Psoas muscle (tissue), 8 donors: ENCODE measurements at places on chromosomes 3 and 15. TPM values are rescaled to one million over a fixed set of nuclear protein-coding genes. Genes with fewer than 3 reads are reported as not detected.

Gene NAALADL2
- 2.6 TPM for total RNA-seq

DNA sequence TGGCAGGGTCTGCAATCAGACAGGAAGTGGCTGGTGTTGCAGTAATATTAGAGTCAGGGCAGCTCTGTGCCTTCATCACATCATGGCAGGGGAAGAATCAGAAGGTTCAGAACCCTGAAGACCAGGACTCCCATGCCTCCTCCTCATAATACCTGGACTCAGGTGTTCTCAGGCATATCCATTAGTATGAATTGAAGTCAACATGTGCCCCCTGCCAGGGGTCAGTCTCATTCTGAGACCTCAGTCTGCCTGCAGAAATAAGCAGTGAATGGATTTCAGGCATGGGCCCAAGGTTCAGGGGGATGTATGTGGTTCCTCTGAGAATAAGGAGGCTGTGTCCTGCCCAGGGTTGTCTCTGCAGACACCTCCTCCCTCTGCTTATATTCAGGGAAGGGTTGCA, 74.2 kb downstream of the SPSB4 start:
- H3K4me1 ChIP-seq: peaks cover 14% of the 10 kb centered on the region
- H3K36me3 ChIP-seq: no peaks in the 10 kb centered on the region
- no peak overlapping the region for H3K4me3 ChIP-seq

- peak overlapping the region; percentile 56 for H3K27ac ChIP-seq
- no peak overlapping the region for H3K4me3 ChIP-seq
- DNase-seq: no peak
Observed at GRCh38 chr3:64187065-64187959, 38.0 kb downstream of the PRICKLE2 start.

DNA sequence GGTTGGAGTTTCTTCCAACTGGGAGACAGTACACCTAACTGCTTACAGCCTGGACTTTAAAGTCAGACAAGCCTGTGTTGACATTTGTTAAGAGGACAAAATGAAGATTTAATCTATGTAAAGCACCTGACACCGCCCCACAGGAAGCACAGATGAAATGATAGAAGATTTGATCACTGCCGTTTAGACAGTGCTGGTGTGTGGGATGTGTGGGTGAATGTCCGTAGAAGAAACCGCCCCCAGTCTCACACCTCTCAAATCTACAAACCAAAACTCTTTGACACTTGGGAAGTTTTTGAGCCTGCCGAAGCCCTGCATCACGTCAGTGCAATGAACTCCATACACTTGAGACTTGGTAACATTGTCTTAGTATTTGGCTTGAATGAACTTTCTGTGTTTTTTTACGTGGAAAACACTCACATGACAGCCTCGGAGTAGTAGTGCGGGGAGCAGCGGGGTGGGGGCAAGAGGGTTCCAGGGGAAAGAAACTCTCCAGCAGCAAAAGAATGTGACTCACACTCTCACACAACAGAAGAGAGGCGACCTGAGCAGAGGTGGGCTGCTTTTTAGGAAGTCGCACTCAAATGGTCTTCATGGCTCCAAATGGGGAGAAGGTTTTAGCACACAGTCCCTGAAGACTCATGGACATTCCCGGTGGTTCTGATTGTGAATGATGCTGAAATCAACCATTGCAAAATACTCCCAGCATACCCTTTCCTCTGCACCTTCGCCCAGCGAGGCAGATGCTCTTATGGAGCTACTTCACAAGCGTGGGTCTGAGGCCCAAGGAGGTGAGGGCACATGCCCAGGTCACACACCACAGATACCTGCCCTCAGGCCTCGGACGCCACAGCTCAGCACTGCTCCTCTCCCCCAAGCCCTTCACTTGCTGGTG, 79.2 kb downstream of the SRGAP3 start:
- DNase-seq: no peak
- no peak overlapping the region for H3K4me3 ChIP-seq
- H3K36me3 ChIP-seq: no peaks in the 10 kb centered on the region
- H3K27ac ChIP-seq: no peak overlapping the region
- H3K27me3 ChIP-seq: no peaks in the 10 kb centered on the region

DNA sequence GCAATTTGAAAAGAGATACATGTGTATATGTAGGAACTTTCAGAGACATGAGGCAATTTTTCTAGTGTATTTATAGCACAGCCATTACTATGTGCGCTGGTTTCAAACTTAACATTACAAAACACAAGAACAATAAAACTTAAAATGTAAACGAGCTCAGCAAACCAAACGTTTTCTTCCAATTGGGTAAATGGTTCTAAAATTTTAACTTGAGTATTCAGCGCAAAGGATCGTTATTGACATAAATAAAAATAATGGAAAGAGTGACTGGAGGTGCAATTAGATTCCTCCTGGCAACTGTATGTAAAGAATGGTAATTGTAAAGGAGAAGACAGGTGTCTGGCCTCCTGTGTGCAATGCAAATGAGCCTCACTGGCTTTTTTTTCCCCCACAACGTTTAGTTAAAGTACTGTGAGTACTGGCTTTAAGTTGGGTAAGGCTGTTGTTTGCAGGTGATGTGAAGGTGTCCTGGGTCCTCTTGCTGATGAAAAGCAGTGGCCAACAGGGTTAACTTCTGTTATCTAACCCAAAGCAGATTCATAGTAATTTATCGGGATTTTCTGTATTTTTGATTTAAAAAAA, 14.1 kb upstream of the GADL1 start:
- no peaks in the 10 kb centered on the region for H3K27me3 ChIP-seq
- no peaks in the 10 kb centered on the region for H3K36me3 ChIP-seq
- H3K27ac ChIP-seq: no peak overlapping the region
- peaks cover 3% of the 10 kb centered on the region for H3K4me1 ChIP-seq
- no peak for DNase-seq
- no peak overlapping the region for H3K4me3 ChIP-seq

- peaks cover 2% of the 10 kb centered on the region for H3K27me3 ChIP-seq
- no peak overlapping the region for H3K27ac ChIP-seq
- no peak overlapping the region for H3K4me3 ChIP-seq
- no peaks in the 10 kb centered on the region for H3K4me1 ChIP-seq
Observed at GRCh38 chr3:98359250-98359649, 5.6 kb downstream of the OR5K4 start.

GRCh38 chr3:63976161-63976871, 47.0 kb downstream of the PSMD6 start:
- H3K27ac ChIP-seq: no peak overlapping the region
- no peak for DNase-seq

- H3K4me3 ChIP-seq: no peak overlapping the region
- H3K27ac ChIP-seq: no peak overlapping the region
- no peaks in the 10 kb centered on the region for H3K36me3 ChIP-seq
Observed at GRCh38 chr15:32824777-32825176, 107.0 kb downstream of the GREM1 start.
